GM06990 (cell line): ENCODE measurements at places on chromosomes 13 and 19.

DNA sequence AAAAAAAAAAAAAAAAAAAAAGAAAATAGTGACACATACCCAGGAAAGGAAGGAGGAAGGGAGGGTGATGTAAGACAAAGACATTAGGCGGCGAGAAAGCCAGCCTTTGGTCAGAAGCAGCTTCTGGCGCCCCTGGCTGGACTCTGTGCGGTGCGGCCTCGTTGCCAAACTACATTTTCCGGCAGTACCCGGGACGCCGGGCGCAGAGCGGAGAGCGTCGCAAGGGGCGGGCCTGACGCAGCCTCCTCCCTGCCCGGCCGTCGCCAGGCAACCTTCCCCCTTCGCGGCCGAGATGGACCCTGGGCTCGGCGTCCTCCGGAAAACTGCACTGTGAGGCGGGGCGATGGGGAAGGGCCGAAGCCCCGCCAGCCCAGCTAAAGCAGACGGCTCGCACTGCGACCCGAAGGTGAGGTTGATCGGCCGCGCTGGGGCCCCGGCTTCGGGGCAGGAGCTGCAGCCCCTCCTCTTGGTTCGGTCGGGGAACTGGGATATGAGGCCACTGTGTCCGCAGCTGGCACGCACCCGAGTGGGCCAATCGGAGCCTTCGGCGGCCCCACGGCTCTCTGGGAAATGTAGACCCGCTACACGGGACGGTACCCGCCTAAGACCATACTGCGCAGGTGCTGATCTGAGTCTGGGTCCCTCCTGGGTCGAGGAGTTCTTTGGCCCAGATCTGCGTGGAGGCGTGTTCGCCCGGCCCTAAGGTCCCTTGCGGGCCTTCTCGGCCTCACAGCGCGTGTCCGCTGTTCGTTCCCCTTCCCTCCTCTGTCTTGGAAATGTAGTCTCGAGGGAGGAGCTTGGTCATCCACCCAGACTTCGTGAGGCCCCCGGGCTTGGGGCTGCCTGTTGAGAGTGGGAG, 2.3 kb upstream of the MZF1 start:
- DNase-seq, result peak; percentile 93

GRCh38 chr19:33947265-33947964, 150.7 kb downstream of the KCTD15 start:
- no peak for DNase-seq

GRCh38 chr13:45167611-45168554, 33.0 kb downstream of the KCTD4 start:
- DNase-seq, result no peak

- DNase-seq, result no peak
Measured at GRCh38 chr13:35814605-35815011, 316.6 kb downstream of the DCLK1 start.

GRCh38 chr19:40035996-40036395, 20.0 kb downstream of the ZNF780B start:
- no peak for DNase-seq

GRCh38 chr19:10184636-10185035, 10.1 kb downstream of the DNMT1 start:
- DNase-seq, result no peak

DNA sequence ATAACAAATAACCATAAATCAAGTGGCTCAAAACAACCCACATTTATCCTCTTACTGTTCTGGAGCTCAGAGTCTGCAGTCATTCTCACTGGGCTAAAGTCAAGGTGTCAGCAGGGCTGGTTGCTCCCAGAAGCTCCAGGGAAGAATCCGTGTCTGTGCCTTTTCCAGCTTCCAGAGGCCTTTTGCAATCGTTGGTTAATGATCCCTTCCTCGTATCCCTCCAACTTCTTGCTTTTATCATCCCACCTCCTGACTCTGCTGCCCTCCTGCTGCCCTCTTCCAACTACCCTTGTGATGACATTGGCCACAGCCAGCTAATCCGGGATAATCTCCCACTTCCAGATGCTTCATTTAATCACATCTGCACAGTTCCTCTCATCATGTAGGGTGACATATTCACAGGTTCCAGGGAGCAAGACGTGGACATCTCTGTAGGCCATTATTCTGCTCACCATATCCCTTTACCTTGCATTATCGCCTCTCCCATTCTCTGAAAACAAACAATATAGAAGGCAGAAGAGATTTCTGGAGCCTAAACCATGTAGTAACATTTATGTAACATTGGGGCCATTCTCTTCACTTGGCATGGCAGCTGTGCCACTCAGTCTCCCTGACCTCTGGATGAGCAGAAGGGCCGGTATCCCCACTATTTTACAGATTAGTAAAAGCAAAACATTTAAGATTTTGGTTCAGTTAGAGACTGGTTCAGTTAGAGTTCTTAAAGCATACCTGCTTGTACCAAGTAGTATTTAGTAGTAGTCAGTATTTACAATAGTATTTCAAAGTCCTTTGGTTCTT, 53.5 kb downstream of the RFC3 start:
- no peak for DNase-seq

GRCh38 chr13:50635504-50635903, 208.0 kb downstream of the DLEU7 start:
- DNase-seq, result no peak

GRCh38 chr13:93216122-93216521, 10.5 kb upstream of the GPC6 start:
- no peak for DNase-seq

DNA sequence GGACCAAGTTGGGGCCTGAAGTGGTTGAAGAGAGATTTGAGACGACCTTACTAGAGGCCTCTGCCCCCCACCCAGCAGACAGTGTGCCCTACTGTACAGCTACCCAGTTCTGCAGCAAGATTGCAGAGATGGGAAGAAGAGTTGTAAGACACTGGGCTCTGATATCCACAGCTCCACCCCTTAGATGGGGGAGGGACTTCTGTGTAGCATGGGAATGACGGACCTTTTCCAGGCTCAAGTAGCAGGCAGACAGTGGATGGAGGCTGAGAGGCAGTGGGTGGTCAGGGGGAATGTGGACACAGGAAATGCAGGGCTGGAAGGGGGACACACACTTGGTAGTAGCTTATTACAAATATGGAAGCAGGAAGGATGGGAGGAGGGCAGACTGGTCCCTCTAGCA, 13.0 kb downstream of the LRFN3 start:
- DNase-seq, result no peak

GRCh38 chr19:3057275-3057714, 5.0 kb downstream of the TLE5 start:
- DNase-seq, result no peak

DNA sequence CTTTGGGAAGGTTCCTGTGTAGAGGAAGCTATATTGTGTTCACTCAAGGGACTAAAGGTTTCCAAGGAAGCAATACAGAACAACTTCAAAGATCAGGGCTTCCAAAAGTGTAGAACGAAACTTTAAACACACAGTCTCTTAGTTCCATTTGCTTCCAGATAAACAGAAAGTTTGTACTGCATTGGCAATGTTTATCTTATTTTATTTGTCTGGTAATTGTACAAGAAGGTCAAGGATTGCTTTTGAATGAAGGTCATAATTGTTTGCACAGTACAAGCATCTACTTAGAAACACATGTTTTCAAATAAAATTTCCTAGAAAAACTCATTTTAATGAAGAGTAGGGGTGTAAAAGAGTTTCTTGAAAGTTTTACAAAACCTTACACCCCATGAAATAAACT, 712.7 kb upstream of the SGCG start:
- no peak for DNase-seq

DNA sequence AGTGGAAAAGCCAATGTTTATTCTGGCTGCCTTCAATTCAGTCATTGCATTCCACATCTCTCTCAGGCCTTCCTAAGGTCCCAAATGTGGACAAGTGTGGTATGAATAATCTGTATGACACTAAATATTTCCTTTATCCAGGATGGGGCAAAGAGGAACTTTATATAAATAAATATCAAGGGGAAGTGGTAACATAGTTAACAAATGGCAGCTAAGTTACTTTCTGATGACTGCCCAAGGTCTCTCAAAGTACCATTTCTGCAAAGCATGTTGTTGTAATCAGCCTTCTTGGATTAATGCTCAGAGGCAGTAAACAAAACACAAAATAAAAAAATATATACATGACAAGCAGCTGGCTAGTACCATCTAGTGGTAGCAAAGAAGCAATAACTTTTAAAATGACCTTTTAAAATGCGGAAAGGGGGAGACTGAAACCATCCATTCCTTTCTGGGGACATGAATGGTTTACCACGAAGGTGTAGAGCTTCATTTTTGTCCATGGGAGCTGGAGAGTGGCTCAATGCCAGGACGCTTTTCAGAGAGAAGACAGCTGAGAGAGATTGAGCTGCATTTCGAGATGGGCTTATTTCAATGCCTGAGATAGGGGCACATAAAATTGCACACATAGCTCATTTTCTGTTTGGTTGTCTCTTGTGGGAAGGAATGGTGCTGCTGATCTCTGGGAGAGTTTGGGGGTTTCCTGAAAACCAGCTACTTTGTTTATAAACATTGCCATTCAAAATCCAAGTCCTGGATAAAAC, 259.2 kb downstream of the RFC3 start:
- no peak for DNase-seq

DNA sequence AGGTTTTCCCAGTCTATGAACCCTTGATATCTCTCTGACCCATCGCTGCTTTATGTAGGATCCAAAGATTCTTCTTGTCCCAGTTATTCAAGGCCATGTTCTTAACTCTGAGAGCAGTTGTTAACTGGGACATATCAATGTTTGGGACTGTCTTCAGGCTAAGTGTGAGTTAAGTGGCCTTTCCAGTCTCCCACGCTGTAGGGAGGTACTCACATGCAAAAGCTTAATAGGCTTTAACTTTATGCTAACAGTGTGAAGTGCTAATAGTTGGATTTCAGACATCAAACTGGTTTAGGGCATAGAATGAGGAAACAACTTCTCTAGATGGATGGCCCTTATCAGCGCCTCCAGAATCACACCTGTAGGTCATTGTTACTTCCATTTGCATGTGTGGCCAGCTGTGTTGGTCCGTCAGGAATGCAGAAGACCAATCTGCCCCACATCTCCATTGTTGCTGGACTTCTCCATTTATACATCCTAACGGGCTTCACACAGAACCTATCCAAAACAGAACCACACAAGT, 104.7 kb upstream of the MBNL2 start:
- no peak for DNase-seq

- no peak for DNase-seq
Measured at GRCh38 chr19:6238643-6239281, 41.0 kb downstream of the MLLT1 start.

GRCh38 chr19:32642771-32643170, 32.2 kb downstream of the ANKRD27 start:
- DNase-seq, result no peak

- no peak for DNase-seq
Measured at GRCh38 chr13:108368250-108368905, 98.9 kb downstream of the TNFSF13B start.

DNA sequence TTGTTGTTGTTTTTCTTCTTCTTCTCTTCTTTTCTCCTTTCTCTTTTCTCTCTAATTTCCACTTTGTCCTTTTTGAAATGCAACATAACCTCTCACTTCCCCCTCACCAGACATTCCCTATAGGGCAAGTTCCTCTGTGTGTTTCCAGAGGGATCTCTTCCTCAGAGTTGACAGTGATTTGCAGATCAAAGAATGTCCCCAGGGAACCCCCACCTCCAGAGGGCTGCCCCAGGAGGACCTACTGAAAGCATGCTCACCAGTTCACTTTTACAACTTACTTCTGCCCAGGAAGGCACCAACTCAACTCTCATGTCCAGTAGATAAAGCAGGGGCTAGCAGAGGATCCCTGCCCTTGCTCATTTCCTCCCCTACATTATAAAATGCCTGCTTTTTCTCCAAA, 1648.0 kb downstream of the PCDH9 start:
- DNase-seq, result no peak

GRCh38 chr13:99522298-99522697, 21.0 kb downstream of the TM9SF2 start:
- no peak for DNase-seq

GRCh38 chr19:13909430-13909829, 3.4 kb downstream of the CC2D1A start:
- DNase-seq, result no peak

DNA sequence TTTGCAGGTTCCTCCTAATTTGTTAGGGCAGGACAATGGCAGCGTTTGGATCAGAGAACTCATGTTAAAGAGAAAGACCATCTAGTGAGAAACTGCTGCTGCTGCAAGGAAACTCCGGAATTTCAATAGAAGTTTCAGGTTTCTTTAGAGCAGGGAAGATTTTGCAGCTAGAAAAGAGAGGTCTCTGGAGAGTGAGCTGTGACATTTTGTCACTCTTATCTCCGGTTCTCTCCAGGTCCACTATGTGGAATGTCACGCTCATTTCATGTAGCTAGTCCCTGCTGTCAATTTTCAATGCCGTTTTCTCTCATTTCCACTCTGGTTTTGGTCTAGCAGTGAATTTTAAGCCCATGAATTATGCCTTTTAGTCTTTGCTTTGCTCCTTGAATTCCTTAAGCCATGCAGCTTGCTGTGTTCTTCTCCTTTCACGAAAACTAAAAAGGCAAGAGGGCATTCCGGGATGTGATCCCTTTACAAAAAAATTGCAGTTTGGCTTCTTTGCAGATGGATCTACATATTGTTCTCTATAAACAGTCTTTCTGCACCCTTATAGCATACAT, 46.7 kb upstream of the POSTN start:
- DNase-seq, result no peak

DNA sequence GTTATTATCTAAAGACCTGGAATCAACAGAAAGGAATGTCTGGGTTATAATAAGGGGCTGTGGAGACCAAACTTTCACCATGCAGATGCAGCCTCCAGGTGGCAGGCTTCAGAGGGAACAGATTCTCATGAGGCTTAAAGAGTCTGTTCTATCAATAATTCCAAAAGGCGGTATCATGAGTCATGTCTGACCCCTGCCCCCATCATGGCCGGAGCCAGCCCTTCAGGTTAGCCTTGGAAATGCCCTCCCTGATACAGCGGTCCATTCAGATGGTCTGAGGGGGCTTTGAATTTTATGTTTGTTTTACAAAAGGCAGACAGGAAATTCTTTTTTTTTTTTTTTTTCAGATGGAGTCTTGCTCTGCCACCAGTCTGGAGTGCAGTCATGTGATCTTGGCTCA, 21.7 kb upstream of the LAMP1 start:
- no peak for DNase-seq

DNA sequence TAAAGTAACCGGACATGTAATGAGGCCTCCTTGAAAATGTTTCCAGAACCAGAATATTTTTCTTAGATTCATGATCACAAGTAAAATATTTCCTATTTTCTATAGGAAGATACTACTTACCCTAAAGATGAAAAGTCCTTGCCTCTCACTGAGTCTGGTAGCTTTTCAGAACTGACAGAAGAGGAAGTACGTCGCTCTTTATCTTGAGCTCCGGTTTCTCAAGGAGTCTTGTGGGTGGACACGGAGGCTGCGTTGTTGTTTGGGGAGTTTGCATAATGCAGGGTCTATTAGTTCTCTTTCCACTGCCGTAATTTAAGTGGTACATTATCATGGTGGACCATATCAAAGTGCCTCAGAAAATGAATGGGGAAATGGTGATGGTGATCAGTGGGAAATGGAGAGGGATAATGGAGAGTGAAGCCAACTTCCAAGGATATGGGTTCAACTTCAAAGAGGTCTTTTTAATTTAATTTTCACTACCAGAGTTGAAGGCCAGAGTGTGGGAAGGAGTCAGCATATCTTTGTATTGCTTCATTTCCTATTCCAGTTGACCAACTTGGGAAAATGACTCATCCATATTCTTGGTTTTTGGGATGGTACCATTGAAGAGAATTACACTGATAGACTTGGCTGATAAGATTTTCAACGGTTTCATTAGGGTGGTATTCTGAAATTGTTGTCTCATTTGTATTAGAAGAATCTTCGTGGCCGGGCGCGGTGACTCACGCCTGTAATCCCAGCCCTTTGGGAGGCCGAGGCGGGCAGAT, 23.4 kb downstream of the MBD3L2B start:
- DNase-seq, result no peak
